ENCODE measurements at places on chromosomes 13 and 19. TPM values are rescaled to one million over a fixed set of nuclear protein-coding genes. Genes with fewer than 3 reads are reported as not detected.
A peak's percentile ranks its signal among the peaks of the same experiment; 100 is the strongest.

The TEX26 gene
- polyA plus RNA-seq, result not detected

- DNase-seq, result no peak
These were observed 278.0 kb downstream of the FGF9 start for GRCh38 chr13:21948769-21949474.

DNA sequence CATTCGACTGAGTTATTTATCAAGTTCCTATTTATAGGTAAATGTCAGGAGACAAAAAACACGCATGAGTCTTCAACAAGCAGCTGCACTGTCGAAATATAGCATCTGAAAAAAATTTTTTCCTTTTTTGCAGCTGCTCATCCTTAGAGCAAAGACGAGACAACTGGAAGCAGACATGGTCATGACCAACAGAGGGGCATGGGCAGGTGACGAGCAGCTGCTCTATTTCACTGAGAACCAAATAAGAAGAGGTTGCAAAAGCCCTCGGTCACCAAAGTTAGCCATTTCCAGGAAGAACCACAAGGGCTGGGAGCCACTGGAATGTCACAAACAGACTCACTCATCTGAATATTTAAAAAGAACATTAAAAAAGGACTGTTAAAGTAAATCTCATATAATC lies 22.2 kb downstream of the SOHLH2 start:
- DNase-seq, result no peak

GRCh38 chr13:30074431-30074830 lies 224.0 kb upstream of the UBL3 start:
- DNase-seq, result no peak

DNA sequence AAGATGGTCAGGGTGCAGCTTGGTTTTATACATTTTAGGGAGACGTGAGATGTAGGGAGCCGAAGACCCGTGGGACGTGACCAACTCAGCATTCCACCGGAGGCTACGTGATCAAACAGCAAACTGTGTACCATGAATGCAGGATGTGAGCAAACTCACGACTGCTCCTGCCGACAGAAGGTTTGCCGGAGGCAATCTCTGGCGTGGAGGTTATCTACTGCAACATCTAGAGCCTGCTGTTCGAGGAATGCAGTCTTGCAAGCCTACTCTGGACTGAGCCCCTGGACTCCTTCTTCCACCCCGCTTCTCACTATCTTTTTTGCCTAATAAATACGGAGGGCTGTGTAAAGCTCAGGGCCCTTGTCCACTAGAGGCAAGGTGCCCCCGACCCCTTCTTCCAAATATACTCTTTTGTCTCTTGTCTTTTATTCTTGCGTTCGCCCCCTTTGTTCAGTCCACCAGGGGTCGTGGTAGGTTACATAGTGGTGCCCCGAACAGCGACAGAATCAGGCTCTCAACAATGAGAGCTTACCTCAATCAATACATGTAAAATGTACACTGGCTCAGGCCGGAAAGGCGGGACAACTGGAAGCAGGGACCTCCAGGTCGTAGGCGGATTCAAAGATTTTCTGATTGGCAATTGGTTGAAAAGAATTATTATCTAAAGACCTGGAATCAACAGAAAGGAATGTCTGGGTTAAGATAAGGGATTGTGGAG lies 8.9 kb upstream of the OR1I1 start:
- DNase-seq, result peak; percentile 39

GRCh38 chr19:711254-711653 lies 2.5 kb downstream of the PALM start:
- DNase-seq, result no peak

- DNase-seq, result peak; percentile 52
These were observed 213.7 kb downstream of the RFC3 start for GRCh38 chr13:34031610-34032009.

The CEACAM6 gene
- polyA plus RNA-seq, result not detected

- peak; percentile 48 for DNase-seq
These were observed 18.0 kb upstream of the RBM26 start for GRCh38 chr13:79423801-79424642.

DNA sequence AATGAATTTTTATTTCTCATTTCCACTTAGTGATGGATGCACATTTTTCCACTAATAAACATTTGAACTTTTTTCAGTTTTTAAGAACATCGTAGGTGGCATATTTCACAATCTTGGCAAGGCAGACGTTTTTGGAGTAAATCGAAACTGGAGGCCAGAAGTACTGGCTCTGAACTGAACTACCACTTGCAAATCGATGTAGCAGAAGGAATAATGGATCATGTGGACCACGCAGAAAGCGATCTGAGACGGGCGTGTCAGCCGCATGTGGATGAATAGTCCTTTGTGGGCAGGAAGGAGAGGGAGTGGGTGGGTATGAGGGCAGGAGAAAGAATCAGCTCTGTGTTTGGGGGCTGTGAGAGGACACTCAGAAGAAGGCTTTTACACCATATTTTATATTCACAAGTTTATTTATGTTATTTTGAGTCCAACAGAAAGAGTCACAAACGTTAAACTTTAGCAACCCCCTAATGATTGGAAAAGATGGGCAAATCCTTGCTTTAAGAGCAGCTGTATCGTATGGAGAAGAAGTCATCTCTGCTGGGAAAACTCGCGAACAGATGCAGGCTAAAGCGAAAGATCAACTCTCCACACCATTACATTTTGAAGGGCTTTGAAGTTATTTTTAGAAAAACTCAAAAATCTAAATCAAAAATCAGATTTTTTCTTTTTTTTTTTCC lies 90.5 kb downstream of the COL4A2 start:
- no peak for DNase-seq

- peak; percentile 52 for DNase-seq
These were observed 10.2 kb downstream of the OXGR1 start for GRCh38 chr13:96984051-96984508.

The SKA3 gene
- 0.47 TPM for polyA plus RNA-seq

The THSD1 gene
- 2.2 TPM for polyA plus RNA-seq

DNA sequence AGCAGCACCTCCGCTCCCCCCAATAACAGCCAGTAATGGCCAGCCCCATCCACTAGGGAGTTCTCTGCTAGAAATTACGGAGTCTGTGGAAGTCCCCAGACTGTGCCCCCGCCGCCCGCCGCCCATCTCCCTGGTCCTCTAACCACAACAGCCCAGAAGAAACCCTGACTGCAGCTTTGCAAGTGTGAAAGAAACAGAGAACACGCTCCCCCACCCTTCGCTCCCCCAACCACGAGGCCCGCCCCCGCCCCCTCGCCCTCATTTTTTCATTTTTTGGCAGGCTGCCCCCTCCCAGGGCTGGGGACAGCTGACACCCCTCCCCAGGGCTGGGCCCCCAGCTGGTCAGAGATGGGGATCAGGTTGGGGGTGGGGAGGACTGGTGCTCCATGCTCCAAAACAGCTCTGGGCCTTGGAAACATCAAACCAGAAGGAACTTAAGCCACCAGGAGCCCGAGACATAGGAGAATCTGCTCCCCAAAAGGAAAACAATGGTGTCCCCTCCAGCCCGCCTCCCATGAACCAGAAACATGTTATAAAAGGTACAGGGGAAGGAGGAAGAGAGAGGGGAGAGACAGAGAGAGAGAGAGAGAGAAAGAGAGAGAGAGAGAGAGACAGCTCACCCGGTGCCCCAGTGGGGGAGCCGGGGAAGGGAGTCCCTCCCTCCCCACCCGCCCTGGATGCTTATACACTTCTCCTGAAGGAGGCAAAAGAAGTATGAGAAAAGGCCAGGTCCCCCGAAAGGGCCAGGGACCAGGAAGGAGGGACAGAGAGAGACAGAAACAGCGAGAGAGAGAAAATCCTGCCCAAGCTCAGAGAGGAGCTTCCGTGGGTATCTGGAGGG lies 29.8 kb upstream of the ASF1B start:
- peak; percentile 57 for DNase-seq

DNA sequence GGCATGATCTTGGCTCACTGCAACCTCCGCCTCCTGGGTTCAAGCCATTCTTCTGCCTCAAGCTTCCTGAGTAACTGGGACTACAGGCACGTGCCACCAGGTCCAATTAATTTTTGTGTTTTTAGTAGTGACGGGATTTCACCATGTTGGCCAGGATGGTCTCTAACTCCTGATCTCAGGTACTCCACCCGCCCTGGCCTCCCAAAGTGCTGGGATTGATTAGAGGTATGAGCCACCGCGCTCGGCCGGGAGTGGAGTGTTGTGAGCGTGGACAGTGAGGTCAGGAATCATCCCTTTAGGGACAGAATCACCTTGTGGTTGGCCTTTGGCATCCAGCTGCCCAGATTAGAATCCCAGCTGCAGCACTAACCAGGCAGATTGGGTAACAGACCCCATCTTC lies 10.3 kb downstream of the RRAS start:
- no peak for DNase-seq

- no peak for DNase-seq
These were observed 128.6 kb downstream of the HS6ST3 start for GRCh38 chr13:96218475-96218874.

DNA sequence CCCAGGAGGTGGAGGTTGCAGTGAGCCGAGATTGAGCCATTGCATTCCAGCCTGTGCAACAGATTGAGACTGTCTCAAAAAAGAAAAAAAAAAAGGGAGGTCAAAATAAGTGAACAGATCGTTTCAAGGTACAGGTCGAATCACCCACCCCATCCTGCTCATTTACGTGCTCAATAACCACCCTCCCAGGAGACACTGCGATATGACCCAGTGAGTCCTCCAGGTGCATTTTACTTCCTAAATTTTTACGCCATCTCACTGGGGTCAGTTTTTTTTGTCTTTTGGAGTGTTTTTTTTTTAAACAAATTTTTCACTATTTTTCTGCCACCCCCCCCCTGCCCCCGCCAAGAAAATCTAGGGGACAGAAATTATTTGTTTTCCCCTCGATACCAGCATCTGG lies 68.1 kb downstream of the ZNF486 start:
- no peak for DNase-seq

- DNase-seq, result no peak
These were observed 49.0 kb downstream of the TNFRSF19 start for GRCh38 chr13:23619068-23619855.

The ZNF765 gene
- polyA plus RNA-seq, result 3.0 TPM

The TINCR gene
- polyA plus RNA-seq, result 2.2 TPM

DNA sequence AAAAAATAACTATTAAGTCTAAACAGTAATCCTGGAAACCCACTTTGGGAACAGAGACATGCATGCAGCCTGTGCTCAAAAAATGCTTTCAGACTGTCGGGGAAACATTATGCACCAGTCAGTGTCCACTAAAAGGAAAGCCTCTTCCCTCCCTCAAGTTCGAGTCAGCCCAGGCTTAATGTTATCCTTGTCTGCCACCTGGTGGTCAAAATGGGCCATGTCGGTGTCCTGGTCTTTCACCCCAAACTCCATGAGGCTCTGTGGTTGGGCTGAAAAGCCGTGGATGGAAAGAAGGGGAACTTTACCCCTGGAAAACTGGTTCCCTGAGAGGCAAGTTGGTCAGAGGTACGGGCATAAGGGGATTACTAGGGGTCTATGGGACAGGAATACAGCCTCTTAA lies 88.4 kb upstream of the ZNF492 start:
- peak; percentile 47 for DNase-seq

GRCh38 chr19:33447336-33448158 lies 74.0 kb downstream of the CEBPG start:
- DNase-seq, result no peak

DNA sequence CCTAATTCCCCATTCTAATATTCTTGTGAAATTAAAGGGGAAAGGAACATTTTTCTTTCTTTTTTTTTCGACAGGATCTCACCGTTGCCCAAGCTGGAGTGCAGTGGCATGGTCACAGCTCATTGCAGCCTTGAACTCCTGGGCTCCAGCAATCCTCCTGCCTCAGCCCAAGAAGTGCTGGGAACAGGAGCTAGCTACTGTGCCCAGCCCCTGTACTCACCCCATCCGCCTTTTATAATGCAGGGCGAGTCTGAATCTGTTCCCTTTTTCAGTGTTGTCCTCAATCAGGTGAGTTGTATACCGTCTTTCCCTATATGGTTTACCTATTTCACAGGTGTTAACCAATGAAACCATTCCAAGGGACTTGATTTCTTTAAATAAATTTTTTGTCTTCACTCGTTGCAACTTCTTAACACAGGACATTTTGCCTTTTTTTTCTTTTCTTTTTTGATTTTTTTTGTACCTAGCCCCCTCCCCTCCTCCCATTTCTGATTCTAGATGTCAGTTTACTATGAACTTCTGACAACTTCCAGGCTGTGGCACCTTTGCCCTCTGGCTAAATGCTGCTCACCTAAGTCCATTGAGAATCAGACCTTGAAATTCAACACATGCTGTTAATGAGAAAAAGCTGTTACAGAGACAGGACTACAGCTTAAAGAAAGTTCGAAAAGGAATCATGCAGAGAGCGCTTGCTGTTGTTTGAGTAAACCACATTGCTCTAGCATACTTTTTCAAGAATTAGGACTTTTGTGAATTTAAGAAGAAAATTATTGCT lies 562.1 kb upstream of the KLF12 start:
- no peak for DNase-seq

DNA sequence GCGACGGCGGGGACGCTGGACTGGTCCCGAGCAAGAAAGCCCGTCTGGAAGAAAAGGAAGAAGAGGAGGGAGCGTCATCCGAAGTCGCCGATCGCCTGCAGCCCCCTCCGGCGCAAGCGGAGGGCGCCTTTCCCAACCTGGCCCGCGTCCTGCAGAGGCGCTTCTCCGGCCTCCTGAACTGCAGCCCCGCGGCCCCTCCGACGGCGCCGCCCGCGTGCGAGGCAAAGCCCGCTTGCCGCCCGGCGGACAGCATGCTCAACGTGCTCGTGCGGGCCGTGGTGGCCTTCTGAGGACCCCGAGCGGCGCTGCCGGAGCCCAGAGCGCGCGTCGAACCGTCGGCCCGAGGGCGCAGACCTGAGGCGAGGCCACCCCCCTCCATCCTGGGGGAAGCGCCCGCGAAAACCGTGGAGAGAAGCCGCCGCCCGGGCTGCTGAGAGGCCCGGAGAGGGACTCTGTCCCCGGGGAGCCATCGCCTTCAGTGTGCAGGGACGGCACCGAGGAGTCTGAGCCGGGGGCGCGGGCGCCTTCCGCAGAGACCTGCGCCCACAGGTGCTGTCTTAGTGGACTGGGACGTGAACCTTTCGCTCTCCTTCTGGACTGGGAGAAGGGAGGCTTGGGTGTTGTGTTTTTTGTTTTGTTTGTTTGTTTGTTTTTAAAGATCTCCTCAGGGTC lies 3.5 kb downstream of the IER2 start:
- peak; percentile 73 for DNase-seq
